ENCODE measurements at places on chromosomes 6 and 20.

DNA sequence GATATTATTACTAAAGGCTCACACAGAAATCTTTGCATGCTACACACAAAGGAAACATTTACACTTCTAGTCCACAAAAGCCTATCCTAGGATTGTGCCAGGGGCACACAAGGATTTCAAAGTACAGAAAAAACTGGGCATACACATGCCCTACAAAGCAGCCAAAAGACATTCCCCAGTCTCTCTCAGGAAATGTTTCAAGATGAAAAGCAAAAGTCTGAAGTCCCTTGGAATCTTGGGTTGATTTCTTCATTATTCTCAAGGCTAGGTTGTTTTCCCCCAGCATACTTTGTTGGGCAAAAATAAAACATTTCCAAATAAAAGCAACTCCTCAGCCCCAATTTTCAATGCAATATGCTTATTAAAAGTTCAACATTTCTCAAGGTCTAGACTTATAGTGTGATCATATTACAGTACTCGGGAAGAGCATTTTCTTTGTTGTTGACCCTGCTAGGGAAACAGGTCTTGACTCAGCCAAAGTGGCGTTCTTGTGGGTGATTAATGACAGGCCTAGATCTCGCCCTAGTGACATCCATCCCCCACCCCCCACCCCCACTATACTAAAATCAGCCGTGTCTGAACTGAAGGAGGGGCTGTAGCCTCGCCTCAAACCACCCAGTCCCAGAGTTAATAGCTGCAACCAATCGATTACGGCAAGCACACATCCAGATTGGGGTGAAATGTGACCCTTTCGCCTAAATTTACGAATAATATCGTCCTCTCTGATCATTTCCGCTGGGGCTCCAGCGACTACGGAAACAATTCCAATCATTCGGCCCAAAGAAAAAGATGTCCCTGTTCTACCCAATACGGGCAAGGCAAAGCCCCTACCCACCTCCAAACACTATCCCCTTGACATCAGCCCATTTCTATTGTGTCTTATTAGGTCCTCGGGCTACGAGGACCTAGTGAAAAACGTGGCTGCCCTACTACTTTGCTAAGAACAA is 1.4 kb downstream of the AKIRIN2 start:
- DNase-seq = no peak

DNA sequence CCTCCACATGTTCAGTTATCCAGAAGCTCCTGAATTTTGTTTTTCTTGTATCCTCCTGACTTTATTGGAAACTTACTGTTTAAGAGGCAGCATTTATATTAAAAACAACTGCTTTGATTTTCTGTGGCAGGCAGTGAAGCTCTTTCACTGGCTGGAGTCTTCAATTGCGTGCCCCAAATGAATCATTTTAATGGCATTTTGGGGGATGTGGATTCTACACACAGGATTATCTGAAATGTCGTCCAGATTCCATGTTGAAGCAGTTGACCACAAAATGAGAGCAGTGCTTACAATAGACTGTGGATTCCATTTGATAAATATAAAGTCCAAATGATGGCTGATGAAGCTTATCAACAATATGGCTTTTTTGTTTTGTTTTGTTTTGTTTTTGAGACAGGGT is 41.0 kb upstream of the HIVEP1 start:
- no peak for DNase-seq

DNA sequence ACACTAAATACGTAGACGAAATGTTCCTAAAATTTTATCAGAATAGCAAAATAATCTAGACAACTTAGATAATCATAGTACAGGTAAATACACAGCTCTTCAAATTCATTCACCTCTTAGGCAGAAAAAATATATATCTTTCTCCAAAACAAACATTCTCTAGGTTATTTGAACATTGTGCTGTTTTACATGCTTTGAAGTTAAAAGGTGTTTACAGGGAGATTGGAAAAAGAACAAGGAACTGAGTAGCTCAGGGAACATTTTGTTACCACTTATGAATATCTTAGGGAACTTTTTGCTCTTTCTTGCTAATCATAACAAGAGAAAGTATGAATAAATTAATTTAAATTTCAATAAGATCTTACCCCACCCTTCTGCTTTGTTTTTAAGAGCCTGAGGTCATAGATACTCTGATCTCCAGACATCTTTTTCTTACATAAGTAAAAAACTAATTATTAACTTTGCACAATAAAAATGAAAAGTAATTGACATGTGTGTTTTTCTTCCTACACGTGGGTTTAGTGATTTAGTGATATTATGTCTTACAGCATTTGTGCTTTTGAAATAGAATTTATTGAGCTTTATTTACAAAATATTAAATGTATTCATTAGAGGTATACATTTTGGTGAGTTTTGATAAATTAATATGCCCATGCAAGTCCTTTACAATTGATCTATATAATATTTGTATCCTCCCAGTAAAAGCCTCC is 1141.4 kb upstream of the EYS start:
- no peak for DNase-seq

GRCh38 chr20:41293269-41294037 is 24.1 kb downstream of the ZHX3 start:
- no peak for DNase-seq

DNA sequence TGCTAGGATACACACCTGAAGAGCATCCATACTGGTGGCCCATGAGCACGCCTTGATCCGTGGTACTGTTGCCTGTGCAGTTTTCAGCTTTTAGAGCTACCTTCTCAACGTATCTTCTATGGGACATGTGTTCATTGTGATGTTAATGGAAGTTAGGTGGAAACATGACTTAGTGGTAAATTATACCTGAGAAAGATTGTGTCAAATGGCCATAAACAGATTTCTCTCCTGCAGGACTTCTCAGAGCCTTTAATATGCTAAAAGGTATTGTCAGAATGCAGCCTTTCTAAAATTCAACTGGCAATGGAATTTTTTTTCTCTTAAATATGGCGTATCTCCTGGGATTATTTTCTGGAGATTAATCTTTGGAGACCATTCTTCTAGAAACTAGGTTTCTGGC is 148.5 kb downstream of the CDC5L start:
- DNase-seq = no peak

DNA sequence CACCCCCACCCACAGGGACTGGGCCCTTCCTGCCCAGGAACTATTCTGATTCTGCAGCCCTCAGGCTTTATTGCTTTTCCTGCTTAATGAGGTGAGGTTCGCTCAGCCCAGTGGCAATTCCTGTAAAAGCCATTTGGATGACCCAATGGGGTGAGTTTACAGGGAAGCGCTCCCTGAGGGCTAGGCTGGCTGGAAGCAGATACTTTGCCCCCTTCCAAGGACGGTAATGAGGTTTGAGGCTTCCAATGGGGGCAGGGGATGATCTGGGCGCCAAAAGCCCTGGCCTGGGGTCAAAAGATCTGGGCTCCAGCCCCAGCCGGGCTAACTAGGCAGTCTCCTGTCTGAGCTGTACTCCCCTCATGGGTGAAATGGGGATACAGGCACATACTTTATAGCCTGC is 41.8 kb downstream of the RIPOR3 start:
- no peak for DNase-seq

DNA sequence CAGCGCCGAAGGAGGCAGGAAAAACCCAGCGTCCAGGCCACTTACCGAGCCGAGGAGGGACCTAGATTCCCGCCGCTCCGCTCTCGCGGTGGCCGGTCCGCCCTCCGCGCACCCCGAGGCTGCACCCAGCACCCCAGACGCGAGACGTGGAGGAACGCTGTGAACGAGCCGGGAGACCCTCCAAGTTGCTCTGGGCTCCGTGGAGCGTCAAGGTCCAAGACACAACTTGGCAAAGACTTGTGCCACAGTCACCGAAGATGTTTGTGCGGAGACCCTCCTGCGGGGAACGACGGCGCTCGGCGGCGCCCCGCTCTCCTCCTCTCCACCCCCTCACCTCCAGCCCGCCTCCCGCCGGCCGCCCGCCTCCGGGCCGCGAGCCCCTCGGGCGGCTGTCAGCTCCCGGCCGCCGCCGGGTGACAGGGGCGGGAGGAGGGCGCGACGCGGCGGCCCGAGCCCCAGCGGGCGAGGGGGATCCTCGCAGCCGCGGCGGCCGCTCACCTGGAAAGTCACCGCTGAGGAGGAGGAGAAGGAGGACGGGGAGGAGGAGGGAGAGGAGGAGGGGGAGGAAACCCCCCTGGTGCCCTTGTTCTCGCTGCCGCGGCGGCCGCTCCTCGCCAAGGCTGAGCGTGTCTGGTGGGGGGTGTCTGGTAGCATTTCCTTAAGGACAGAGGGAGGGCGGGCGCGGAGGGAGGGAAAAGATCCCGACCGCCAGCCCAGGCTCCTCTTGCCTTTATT is 637 bp upstream of the HIVEP2 start:
- no peak for DNase-seq
